ENCODE measurements at places on chromosomes 12 and 14. TPM values are rescaled to one million over a fixed set of nuclear protein-coding genes. Genes with fewer than 3 reads are reported as not detected.

PLBD1 gene
- polyA plus RNA-seq = 28.6 TPM

DNA sequence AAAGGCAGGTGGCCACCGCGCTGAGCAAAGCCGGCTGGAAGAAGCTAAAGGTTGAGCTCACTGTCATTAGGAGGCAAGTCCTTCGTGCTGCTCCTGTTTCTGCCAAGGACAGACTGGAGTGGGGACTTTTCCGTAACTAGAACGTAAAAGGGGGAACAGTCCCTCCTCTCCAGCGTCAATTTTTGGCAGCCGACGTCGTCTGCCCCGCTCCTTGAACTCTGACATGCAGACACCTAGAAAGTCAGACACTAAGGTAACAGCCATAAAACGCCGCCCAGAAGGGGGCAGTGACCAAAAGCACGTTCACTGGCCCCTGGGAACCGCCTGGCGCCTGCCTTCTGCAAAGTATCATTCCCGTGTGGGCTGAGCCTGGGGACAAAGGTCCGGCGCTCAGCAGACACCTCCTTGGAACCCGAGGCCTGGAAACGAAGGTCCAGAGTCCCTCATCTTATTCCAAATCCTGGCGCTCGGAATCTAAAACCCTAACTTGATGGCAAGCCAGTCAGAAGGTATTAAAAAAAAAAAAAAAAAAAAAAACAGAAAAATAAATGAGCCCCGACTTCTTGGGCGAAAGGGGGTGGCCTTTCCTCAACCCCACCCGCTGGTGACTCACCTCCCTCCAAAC lies 1.1 kb upstream of the LRP1 start:
- no peak for DNase-seq

- no peak for DNase-seq
These were observed 29.2 kb downstream of the TMTC1 start for GRCh38 chr12:29754235-29755189.

DNA sequence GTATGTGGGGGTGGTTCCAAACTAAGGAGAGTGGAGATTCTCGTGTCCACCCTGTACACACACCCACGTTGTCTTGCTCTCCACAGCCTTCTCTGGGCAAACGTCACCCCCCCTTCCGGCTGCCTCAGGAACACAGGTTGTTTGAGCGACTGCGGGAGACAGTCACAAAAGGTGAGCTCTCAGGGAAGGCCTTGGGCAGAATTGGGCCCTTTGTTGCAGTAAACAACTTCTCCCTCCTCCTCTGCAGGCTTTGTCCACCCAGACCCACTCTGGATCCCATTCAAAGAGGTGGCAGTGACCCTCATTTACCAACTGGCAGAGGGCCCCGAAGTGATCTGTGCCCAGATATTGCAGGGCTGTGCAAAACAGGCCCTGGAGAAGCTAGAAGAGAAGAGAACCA lies 8.1 kb upstream of the GAPDH start:
- no peak for DNase-seq

DNA sequence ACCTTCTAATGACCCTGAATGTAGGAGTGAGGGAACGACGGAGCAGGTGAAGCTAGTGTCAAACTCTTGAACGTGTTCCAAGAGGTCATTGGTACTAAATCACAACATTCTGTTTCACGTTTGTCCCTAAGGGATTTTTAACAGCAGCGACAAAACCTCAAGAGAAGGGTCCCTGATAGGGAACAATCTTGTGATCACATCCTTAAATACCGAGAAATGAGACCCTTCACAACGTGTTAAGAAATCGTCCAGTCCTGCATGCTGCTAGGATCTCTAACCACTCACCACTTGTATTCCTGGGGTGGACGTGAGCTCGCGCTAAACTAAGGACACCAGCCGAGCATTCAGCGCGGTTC lies 134.1 kb upstream of the KRAS start:
- DNase-seq = no peak

DNA sequence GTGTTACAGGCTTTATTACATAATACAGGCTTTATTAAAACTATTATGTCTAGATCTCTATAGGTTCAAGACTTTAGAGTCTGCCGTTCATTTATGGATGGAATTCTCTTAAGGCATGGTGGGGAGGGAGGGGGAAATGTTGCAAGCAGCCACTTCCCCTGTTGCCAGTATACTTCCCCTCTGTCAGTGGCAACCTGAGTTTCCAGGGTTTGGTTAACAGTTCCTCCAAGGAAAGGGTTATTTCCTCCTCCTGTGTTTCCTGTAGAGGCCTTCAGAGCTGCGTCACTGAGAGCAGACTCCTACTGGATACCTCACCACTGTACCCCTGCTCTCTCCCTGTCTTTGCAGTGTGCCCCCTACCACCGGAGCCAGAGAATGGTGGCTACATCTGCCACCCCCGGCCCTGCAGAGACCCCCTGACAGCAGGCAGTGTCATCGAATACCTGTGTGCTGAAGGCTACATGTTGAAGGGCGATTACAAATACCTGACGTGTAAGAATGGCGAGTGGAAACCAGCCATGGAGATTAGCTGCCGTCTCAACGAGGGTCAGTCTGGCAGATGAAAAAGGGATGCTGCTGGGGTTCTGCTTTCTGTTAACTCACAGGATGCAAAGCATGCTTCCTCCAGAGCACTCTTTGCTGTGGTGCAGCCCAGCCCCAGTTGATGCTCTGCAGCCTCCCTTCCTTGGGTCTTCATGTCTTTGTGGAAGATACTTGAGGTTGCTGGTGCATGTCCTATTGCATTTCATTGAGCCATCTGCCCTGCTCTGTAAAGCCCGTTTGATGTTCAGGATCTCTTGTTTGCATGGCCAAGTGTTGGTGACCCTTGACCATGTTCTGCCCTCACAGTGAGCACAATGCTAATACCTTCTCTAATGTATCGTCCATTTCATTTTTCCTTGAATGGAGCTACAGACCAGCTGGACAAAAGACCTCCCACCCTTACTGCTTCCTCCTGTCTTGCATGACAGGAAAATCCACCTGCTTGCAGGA lies 63.6 kb upstream of the SRSF5 start:
- no peak for DNase-seq

KIF5A gene
- 0.09 TPM for polyA plus RNA-seq

DNA sequence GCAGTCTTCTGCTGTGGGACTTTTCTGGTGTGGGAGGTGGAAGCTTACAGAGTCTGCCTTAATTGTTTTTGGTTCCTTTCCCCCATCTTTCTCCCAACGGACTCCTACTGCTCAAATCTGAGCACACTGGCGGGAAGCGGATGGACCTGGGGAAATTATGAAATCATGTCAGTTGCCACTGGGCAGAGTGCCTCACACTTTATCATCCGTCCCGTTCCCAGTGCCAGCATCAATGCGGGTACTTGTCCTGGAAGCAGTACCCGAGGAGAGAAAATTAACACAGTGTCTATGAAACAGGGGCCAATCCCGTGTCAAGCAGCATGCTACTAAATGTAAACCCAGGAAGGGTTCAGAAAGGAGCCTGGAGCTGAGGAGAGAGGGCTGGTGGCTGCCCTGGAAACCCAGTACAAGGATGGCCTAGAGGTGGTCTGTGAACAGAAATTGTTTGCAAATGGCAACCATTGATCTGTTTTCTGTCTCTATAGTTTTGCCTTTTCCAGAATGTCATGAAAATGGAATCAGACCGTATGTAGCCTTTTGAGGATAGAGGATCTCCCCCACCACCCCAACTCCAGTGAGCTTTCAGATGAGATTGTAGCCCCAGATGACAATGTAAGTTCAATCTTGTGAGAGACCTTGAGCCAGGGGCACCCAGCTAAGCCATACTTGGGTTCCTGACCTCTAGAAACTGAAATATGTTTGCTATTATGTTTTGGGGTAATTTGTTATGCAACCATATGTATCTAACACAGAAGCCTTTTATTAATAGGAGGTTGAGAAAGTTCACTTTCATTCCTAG lies 908 bp upstream of the CDKL1 start:
- DNase-seq = no peak

HCAR1 gene
- 0.09 TPM for polyA plus RNA-seq

DNA sequence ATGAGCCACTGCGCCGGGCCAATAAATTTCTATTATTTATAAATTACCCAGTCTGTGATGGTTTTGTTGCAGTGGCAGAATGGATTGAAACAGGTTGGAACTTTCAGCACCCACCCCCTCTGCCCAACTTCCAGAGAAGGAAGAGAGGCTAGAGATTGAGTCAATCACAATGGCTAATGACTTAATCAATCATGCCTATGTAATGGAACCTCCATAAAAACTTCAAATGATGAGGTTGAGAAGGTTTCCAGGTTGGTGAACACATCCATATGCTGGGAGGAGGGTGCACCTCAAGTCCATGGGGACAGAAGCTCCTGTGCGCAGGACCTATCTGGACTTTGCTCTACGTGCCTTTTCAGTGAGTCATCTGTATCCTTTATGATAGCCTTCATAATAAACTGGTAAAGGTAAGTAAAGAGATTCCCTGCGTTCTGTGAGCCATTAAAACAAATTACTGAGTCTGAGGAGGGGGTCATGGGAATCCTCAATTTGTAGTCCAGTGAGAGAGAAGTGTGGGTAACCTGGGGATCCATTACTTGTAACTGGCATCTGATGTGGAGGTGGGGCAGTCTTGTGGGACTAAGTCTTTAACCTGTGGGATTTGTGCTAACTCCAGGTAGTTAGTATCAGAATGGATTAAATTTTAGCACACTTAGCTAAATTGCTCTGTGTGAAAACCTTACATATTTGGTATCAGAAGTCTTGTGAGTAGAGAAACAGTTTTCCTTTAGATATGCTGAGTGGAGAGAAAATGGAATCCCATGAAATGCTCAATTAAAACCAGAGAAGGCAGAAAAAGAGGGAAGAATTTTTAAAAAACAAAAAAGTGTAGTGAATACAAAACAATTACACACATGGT lies 11.7 kb upstream of the NGDN start:
- DNase-seq = no peak

KRT77 gene
- polyA plus RNA-seq = 4.6 TPM

DNA sequence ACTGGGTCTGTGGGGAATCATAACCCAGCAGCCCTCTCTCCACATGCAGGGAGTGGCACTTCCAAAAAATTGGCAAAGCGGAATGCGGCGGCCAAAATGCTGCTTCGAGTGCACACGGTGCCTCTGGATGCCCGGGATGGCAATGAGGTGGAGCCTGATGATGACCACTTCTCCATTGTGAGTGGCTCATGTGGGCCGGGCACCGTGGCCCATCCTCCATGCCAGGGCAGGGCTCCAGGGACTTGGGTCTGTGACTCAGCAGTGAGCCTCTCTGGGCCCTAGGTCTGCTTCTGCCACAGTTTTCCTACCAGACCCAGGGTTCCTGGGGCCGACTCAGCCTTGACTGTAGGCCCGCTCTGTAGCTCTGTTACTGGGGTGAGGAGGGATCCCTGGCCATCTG lies 2.2 kb downstream of the NPFF start:
- DNase-seq = no peak
